ENCODE measurements at places on chromosomes 7 and 10.
A peak's percentile ranks its signal among the peaks of the same experiment; 100 is the strongest.

DNA sequence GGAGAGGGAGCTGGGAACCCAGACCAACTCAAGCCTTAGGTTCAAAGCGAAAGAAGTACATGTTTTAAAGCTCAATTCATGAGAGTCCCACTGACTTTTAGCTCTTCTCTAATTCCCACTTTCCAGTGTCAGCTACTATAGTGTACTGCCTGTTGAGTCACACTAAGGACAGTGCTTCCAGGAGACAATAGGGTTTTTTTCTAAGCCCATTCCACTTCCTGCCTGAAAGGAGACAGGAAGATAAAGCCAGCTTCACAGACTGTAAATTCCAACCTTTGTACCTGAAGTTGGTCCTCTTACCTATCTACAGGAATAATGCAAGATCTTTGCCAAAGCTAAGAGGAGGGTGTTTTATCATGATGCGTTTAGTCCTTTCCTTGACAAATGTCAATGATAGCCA, 4.4 kb downstream of the MSRB2 start:
- peak; percentile 65 for DNase-seq

DNA sequence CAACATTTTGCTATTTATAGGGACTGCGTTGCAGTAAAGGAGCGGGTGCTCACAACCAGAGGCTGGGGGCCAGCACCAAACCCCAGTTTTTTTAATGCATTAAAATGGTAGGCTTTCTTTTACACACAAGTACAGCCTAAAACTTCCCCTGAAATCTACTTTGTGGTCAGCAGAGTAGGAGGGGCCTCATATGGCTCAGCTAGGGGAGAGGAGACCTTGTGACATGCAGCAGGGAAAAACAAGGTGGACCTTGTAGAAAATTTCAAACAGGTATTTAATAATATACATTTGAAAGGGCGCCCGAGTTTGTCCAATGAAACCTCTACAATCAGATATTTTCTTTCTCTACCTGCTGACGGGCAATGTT, 1.4 kb downstream of the CCDC136 start:
- DNase-seq = no peak

- DNase-seq = no peak
These were observed 167.9 kb downstream of the NEURL1 start for GRCh38 chr10:103661198-103661950.

- peak; percentile 24 for DNase-seq
These were observed 4.8 kb downstream of the AKAP9 start for GRCh38 chr7:91945476-91945875.

DNA sequence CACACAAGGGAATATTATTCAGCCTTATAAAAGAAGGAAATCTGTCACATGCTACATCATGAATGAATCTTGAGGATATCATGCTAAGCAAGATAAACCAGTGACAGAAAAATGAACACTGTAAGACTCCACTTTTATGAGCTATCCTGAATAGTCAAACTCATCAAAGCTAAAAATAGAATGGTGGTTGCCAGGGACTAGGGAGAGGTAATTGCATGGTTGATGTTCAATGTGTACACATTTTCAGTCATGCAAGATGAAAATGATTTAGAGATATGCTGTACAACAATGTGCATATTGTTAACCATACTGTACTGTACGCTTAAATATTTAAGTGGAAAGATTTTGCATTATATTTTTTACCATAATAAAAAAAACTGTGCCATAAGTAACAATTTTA, 1349.1 kb downstream of the XPNPEP1 start:
- DNase-seq = no peak

- no peak for DNase-seq
These were observed 148.2 kb upstream of the ETV1 start for GRCh38 chr7:14137676-14138075.

DNA sequence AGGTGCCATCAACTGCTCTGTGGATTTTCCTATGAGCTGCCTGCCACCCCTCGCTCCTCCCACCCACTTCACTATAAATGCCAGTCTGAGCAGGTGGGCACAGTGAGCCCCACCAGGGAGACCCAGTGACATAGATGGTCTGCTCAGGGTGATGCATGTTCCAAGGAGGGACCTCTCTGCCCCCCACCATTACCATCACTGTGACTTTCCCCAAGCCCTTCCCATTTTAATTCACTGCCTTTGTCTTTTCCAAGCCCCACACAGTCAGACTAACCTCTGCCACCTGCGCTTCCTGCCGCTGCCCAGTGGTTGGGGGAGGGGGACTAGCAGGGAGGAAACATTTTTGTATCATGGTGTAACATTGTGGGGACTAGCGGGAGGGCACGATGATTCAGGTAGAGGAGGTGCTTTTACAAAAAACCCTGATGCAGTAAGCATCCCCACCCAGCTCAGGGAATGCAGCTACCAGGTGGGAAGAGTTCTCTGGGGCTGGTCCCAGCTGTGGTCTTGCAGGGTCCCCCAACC, 24.6 kb downstream of the PRSS2 start:
- no peak for DNase-seq

- DNase-seq = no peak
These were observed 107.0 kb upstream of the PDE1C start for GRCh38 chr7:32177232-32177631.

DNA sequence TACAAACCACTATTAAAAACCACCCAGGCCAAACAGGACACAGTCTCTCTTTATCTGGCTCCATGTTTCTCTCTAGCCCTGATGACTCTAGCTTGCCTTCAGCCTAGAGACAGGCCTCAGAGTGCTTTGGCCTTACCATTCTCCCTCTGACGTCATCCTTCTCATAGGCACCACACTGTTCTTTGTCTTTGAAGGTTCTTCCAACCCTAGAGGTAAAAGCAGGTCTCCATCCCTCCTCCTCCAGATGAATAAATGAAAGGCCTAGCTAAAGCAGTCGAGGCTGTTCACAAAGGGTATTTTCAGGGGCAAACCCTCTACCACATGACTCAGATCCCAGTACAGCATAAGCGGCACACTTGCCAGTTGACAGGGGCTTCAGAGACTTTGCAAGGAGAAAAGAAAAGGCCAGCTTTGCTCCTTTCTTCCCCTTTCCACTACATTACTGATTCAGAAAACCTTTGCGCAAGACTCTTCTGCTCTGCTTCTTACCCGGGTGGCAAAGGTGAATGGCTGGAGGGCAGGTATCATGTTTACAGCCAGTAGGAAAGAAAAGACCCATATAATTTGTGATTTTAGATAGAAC, 14.8 kb downstream of the NFE2L3 start:
- no peak for DNase-seq

- no peak for DNase-seq
These were observed 1.6 kb downstream of the C10orf143 start for GRCh38 chr10:130108934-130109604.

DNA sequence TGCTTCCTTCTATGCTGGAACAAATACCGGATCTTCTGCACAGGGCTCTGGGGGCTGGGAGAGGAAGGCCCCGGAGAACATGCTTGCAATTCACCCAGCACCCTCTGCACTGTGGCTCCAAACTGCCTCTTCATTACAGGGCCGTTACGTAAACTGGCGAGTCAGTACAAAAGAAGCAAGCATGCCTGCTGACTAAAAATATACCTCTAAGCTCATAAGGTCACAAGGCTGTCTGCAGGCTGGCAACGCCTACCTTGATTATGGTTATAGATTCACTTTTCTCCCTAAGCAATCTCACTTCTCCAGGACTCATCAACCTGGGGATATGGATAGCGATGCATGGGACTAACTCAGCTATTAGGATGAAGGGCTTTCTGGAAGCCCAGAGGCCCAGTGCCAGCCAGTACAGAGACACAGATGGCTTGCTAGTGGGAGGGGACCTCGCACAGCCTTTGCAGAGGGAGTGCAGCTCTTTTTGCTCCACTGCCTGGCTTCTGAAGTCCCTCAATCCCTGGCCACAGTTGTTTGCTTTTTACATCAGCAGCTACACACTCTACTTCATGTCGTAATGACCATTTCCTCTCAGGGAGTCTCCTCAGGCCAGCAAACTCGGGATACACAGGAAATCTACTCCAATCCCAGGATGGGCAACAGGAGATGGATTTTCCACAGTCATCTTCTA, 96.1 kb downstream of the SH3PXD2A start:
- DNase-seq = no peak

DNA sequence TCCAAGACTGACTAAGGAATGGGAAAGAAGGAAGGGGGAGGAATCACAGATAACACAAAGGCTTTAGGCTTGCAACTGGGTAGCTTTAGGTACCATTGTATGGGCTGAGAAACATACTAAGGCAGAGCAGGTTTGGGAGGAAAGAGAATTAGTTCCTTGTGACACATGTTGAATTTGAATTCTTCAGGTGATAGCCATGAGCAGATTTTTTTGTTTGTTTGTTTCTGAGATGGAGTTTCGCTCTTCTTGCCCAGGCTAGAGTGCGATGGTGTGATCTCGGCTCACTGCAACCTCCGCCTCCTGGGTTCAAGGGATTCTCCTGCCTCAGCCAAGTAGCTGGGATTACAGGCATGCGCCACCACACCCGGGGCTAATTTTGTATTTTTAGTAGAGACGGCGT, 4.4 kb upstream of the SND1 start:
- no peak for DNase-seq

- DNase-seq = peak; percentile 67
These were observed 71.4 kb upstream of the PRSS58 start for GRCh38 chr7:142329062-142329790.

DNA sequence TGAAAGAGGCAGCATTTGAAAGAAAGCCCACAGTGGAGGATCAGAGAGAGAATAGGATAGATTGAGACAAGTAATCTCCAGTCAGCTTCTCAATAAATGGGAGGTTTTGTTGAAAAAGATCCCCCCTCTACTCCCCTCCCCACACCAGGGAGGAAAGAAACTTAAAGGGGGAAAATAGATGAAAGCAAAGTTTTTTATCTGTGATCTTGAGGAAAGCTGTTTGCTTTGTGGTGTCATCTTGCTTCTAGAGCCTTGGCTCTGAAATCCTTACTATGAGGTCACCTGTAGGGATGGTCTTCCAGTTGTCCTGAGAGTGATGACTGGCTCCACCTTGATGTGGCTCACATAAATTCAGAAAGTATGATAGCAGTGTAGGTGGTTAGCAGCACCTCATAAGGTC, at the start of gene SPAM1:
TSS of gene SPAM1 (plus strand) at position 301 of the 400 bp plus-strand sequence. CDS start 28,330 bp downstream, outside the sequence.
- DNase-seq = no peak

- DNase-seq = no peak
These were observed 39.0 kb upstream of the ZNF248 start for GRCh38 chr10:37896436-37896835.

DNA sequence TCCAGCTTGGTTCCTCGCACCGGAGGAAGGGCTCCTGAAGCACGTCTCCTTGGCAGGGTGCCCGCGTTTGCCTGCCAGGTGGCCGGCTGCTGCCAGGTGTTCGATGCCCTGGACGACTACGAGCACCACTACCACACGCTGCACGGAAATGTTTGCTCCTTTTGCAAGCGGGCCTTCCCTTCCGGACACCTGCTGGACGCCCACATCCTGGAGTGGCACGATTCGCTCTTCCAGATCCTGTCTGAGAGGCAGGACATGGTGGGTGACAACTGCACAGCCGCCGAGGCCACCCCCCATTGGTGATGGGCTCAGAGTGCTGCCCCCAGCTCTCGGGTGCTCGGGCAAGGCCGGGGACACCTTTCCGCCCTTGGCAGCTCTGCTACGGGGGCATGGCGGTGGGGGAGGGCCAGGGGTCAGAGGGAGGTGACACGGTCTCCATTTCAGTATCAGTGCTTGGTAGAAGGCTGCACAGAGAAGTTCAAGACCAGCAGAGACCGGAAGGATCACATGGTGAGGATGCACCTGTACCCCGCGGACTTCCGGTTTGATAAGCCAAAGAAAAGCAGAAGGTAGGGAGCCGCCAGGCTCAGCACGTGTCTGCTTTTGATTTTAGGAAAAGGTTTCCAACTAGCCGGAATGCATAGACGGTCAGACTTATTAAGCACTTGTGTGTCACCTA, 1.1 kb downstream of the ZNF511 start:
- DNase-seq = no peak

DNA sequence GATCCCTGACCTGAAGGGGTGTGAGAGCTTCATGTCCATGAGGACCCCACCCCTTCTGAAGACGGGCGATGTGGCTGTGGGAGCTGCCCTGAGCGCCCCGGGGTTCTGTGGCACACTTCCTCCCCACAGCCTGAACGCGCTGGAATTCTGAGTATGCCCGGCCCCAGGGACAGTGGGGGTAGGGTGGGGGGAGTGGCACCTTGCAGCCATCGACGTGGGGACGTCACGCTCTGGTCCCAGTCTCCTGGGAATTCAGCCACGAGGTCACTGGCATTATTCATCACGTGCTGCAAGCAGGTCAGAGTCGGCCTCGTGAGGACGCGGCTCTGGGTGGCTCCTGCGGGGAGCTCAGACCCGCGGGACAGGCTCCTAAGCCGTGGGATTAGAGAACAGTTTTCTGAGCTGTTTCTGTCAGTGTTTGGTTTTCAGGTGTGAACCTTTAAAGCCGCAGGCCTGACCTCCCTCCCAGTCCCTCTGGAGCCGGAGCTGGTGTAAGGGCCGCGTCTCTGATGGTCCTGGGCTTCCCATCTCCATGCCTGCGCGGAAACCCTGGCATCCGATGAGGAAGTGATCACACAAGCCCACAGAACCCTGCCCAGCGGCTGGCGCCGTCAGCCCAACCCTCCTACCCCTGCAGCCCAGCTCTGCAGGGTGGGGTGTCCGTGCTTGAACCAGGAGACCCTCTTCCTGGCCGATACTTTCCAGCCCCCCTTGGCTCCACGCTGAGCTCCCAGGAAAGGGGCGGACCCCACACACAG, 16.1 kb downstream of the GPR146 start:
- DNase-seq = peak; percentile 26

- DNase-seq = peak; percentile 23
These were observed 95.4 kb downstream of the ZRANB1 start for GRCh38 chr10:125037145-125037877.

GRCh38 chr7:137626469-137627067, 220.2 kb downstream of the DGKI start:
- DNase-seq = peak; percentile 45

- no peak for DNase-seq
These were observed 22.4 kb downstream of the NUP42 start for GRCh38 chr7:23204241-23204640.

- DNase-seq = no peak
These were observed 26.0 kb downstream of the CYTH3 start for GRCh38 chr7:6246251-6246917.

- no peak for DNase-seq
These were observed 55.4 kb upstream of the SEC61G start for GRCh38 chr7:54814401-54814800.

- no peak for DNase-seq
These were observed 208.4 kb upstream of the KCND2 start for GRCh38 chr7:120064565-120064964.

DNA sequence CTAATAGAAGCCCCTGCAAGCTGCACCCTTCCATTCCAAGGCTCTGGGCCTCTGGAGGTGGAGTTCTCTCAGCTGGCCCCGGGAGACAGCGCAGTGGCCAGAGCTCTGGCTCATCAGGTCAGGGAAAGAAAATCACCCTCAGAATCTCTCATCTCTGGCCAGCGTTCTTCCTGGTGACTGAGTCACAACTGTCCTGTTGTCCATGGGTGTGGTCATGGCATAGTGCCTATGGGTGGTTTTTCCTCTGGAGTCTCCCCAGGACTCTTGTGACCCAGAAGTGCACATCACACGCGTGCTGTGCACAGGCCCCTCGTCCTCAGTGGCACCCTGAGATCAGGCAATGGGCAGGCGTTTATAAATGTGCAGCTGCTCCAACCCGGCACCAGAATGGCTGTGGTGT, 27.4 kb upstream of the FXYD4 start:
- no peak for DNase-seq

Measured in Caco-2 (cell line).